ENCODE measurements at places on chromosomes 7 and 10.

DNA sequence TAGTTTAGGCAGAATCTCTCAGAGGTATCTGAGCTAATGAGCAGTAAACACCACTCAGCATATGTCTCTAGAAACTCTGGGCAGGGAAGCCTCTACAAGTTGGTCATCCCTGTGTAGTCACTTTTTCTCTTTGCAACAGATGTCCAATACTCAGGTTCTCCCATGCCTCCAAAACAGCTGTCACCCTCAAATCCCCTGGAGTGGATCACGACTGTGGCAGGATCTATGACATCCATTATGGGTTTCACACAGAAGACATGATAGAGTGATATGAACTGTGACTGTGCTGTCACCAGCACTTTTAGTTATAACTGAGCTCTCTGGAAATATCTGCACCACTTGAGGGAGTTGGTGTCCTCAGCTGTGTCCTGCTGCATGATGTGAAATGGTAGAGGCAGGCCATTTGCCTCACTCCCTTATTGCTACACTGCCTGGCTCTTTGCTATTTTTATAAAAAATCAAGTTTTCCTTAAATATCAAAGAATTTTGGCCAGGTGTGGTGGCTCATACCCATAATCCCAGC lies 24.1 kb upstream of the ZNRF2 start:
- no peak for DNase-seq

DNA sequence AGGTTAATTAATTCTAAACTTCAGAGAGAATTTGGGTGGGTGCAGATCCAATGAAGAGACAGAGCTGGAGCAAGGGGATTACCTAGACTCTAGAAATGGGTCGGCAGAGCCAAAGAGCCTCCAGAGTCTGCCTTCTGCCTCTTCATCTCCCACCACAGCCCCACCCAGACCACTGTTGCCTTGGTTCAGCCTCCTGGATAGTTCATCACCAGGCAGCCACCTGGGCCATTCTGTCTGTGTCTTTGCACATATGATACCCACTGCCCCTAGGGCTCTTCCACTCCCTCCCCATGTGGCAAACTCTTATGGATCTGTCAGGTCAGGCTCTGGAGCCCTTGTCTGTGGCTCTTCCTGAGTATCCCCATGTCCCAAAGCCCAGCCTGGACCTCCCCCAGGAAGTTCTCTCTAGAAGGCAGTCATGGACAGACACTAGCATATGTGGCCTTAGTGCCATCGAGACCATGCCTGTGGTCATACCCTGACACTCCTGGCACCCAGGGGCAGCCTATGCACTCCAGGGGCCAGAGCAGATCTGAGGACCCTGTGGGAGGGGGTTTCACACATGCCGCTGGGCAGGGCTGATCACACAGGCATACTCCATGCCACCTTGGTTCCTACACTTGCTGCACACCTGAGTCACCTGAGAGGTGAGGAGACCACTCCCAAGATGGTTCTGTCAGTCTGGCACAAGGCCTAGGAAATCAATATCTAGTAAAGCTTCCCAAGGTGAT lies 41.6 kb downstream of the FRMPD2 start:
- no peak for DNase-seq

GRCh38 chr7:24979470-24979862 lies 512 bp downstream of the OSBPL3 start:
- peak; percentile 43 for DNase-seq

DNA sequence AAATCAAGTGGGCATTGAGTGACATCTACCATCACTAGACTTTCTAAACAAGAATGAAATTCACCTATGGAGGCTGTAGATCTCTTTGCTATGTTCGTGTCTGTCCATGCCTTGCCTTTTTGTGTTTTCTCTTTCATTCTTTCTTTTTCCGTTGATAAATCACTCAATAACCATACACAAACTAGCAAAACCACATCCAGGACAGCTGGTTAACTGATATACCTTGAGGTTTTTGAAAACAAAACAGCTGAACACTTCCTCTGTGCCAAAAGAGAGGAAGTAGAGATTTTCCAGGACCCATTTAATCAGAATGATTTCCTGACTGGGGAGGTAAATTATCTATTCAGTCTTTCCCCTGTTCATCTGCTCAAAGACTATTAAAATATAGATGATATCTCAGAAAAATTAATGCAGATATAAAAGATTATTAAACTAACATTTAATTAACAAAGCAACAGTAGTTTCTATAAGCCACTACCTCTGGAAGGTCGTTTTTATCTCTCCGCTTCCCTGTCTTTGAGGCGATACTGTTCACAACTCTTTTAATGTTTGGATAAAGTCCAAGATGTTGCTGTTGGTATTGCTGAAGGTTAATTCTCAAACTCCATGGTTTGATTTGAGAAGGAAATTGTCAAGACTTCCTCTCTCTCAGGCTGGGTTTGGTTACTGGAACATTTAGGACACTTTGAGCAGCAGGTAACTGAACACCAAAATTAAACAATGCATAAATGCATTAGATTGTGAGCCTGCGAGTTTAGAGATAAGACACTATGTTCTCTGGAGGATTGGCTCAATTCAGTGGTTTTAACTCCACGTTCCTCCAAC lies 24.4 kb upstream of the C10orf67 start:
- DNase-seq: no peak

- DNase-seq: no peak
These were observed 1.1 kb downstream of the PSMA2 start for GRCh38 chr7:42930889-42931288.

DNA sequence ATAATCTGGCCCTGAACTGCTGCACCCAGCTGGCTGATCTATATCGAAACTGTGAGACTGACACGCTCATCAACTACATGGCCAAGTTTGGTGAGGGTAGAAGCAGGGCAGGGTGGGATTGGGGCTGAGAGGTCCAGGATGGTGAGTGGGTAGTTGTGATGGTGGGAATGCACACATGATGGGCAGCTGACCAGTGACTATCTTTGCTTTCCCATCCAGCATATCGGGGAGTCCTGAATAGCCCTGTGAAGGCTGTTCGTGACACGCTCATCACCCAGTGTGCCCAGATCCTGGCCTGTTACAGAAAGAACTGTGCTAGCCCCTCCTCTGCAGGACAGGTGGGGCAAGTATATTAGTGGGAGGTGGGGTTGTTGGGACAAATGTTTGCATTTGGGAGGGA lies 12.5 kb upstream of the CHCHD1 start:
- DNase-seq: no peak

- no peak for DNase-seq
These were observed 48.6 kb downstream of the FAM20C start for GRCh38 chr7:240887-241421.

DNA sequence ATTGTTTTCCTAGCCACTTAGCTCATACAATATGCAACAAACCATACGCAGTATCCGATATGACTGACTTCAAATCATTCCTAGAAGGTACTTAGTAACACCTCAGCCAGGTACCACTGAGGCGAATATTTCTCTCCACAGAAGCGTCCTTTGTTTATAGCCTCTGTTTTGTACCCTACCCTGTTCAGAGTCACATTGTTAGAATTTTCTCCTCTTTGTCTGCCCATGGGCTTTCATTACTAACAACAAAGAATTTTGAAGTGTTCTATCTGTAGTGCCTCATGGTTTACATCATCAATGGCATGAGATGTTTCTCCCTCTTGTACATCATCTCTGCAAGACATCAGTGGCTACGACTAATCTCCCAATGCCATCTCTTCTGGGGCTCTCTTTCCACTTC lies 212.4 kb upstream of the GLI3 start:
- DNase-seq: no peak

GRCh38 chr7:38178695-38179344 lies 775 bp downstream of the STARD3NL start:
- peak; percentile 13 for DNase-seq

GRCh38 chr7:156026603-156027002 lies 214.3 kb upstream of the SHH start:
- DNase-seq: no peak

GRCh38 chr10:78556705-78557432 lies 511.9 kb upstream of the ZMIZ1 start:
- no peak for DNase-seq

- no peak for DNase-seq
These were observed 64.4 kb downstream of the ENTPD1 start for GRCh38 chr10:95820363-95820762.

DNA sequence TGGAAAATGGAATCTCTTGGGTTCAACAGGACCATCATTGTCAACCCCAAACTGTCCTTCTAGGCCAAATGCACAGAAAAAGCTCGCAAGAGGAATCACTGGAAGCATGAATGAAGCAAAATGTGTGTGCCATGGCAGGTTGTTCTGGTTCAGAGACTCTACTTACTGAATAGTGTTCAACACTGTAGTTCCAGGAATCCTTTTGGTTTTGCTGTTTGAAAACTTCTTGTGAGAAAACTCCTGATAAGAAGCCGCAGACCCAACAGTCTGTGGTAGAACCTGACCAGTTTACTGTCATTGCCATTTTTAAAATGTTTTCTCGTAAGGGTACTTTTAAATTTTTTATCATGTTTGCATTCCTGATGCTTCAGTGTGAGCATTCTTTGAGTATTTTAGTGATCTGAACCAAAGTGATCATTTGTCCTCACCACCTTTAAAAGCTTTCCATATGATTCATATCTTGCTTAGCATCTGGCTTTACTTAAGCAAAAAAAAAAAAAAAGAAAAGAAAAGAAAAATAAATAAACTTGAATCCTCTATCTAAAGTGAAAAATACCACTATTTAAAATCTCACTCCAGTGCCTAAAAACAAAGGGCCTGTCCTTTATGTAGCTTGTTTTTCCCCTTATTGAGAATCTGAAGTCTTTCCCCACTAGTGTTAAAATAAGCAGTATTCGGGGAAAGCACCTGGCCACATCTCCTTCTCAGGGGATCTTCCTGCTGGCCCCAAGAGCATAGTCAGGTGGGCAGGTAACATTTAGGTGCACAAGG lies 92.4 kb downstream of the WNT2 start:
- no peak for DNase-seq

DNA sequence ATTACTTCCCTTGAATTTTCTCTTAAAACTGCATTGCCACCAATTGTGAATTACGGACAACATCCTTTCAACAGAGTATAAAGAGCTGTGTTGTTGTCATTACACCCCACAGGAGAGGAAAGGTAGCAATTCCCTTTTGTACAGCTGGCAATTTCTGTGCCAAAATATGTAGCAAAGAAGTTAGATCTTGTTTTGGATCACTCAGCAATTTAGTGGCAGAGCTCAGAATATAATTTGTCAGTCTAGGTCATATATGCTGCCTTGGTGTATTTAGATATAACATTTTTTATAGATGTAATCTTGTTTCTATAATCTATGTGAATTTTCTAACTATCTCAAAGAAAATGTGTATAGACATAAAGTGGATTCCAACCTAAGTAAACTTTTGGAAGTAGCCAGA lies 38.8 kb downstream of the NRBF2 start:
- no peak for DNase-seq

- DNase-seq: no peak
These were observed 697.8 kb downstream of the NRG3 start for GRCh38 chr10:82572744-82573143.

GRCh38 chr10:19531324-19531723 lies 284.9 kb upstream of the PLXDC2 start:
- no peak for DNase-seq

DNA sequence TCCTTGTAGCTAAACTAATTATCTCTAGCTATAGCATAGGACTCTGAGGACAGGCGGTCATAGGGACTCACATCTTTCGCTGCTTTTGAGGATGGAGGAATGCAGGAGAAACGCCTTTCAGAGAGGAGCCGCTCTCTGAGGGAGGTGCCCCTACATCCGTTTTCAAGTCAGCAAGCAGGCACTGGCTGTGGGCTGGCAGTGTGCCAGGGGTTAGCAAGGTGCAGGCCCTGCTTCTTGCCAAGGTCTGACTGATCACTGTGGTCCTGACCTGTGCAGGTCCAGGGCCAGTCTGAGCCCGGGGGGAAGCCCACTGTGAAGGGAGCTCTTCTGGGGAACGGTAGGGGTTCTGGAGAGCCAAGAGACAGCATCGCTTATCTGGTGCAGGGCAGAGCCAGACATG lies 89.4 kb downstream of the SH3PXD2A start:
- no peak for DNase-seq

DNA sequence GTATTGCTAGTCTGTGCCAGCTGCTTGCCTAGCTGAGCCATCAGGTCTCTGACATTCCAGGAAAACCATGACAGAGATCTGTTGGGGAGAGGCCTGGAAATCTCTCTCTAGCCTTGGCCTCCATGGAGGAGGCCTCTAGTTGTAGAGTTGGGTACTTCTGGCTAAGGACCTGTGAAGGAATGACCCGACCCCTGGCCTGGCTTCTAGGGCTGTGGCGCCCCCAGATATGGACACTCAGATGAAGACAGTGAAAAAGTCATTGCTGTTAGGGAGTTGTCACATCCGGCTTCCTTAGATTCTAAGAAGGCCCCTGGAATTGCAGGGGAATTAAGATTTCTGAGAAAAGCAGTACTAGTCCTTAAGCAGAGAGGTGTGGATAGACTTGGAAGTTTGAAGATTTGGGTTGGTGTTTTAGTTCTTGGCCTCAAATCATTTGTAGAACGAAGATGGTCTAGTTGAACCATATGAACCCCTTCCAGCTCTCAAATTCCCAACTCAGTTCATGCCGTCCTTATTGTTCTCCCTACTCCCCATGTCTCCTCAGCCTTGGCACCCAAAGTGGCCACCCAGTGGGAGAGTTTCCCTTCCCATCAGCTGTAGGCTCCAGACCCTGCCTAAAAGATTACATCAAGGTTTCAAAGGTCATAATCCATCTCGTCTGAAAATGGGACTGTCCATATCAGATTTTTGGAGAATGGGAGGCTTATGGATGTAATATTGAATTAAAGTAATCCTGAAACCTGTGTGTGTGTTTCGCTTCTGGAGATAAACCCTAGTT lies 7.0 kb downstream of the HHEX start:
- no peak for DNase-seq

DNA sequence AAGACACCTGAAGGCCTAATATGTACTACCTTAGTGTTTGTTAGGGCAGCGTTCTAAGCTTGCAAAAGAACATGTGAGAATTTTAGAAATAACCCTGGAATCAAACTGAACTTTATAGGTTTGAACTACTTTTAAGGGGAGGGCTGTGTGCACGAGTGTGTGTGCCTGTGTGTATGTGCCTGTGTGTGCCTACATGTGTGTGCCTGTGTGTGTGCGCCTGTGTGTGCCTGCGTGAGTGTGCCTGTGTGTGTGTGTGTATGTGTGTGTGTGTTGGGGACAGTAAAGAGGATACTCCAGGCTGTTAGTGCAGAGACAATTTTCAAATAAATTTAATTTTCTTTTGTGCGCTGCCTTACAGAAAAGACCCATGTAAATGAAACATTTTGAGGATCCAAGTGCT lies 68.1 kb upstream of the WDR11 start:
- no peak for DNase-seq

DNA sequence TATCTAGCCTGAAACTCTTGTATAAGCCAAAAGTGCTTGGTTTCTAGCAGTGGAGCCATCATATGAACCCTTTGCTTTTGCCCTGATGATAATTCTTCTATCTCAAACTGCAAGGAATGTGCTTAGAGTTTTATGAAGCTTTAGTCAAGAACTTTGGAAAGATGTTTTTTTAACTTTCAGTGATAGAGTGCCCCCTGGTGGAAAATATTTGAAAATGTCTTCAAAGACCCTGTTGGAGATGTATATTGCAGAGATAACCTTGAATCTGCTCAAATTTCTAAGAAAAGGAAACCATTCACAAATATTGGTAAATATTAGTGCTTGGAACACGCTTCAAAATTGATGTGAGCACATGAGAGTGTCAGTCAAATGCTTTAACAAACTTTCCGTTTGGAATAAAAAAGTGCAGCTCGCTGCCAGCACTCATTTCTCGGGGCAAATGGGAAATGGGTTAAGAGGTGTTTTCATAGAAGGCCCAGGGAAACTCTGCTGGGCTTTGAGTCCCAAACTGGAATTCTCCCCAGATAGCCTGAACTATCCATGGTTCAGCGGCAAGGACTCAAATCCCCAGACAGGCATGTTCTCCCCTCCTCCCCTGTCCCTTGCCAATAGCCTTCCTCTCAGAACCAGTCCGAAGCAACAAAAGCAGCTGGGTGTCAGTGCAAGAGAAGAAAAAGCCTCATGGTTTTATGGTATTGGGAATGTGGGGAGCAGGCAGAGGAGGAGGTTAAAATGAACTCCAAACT lies 129.3 kb downstream of the MYOF start:
- DNase-seq: peak; percentile 46
